SK-N-MC (cell line): ENCODE measurements at places on chromosomes 3 and 15.

GRCh38 chr3:83523470-83524073, 1435.2 kb upstream of the CADM2 start:
- peak; percentile 59 for DNase-seq

- DNase-seq = no peak
These were observed 2.3 kb upstream of the TMEM266 start for GRCh38 chr15:76057332-76058000.

GRCh38 chr3:99878005-99878404, 60.3 kb downstream of the CMSS1 start:
- no peak for DNase-seq

GRCh38 chr3:30644615-30645014, 38.2 kb downstream of the TGFBR2 start:
- no peak for DNase-seq

DNA sequence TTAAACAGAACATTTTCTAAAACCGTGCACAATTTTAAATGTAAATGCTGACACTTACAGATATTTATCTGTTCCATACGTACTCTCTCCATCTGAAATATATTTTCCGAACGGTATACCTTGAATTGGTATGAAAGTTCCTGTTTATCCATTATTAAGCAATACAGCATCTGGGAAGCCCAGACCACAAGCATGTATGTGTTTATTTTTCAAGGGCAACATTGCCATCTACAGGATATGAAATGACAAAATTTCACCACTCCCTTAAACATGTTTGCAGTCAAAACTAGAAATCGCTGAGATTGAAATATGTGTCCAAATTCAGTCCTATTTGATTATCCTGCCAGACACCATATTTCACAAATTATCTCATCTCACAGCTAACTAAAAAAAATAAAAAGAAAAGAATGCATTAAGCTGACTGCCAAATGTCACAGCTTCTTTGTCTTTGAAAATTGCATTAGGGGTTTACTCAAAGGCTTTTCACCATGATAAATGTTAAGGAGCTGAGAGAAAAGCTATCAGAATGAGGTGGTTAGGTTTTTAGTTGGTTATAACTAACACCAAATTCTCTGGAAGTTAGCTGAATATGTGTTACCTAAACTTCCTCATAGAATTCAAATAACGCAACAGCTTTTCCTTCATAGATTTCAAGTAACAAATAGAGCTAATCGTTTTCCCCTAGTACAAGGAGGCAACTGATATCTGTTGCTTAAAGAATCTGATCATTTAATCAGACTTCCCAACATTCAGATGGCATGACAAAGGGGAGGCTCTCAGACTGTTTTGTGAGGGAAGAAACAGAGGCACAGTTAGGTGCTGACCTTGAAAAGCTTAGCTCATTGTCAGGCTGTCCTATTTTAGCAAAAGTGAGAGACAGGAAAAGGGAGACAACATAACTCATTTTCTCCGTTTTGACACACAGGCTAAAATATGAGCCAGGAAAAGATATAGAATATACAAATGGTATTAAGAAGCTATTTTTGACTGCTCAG, 533.1 kb downstream of the TBL1XR1 start:
- DNase-seq = peak; percentile 89

GRCh38 chr3:112381673-112382542, 49.0 kb downstream of the CD200 start:
- no peak for DNase-seq

GRCh38 chr3:37168896-37169295, 5.5 kb downstream of the LRRFIP2 start:
- DNase-seq = no peak

GRCh38 chr3:173411375-173411973, 13.9 kb downstream of the NLGN1 start:
- peak; percentile 57 for DNase-seq

DNA sequence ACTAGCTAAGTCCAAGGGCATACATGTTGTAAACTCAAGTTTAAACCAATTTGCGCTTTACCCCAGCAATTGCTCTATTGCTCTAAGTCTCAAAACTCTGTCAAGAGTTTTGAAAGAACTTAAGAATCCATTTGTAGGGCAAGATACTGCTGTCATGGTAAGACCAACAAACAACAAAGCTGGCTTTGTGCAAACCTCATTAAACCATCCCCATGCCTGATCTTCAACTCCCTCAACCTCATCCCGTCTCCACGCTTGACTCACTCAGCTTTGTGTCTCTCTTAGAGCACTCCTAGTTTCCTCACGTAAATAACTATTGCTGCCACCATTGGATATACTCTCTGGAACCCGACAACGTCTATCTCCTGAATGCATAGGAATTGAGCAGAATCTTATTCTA, 20.6 kb upstream of the ARHGEF26 start:
- DNase-seq = no peak

GRCh38 chr3:197837282-197837681, 46.2 kb downstream of the LRCH3 start:
- DNase-seq = no peak

GRCh38 chr3:178137206-178137605, 399.0 kb upstream of the KCNMB2 start:
- no peak for DNase-seq

DNA sequence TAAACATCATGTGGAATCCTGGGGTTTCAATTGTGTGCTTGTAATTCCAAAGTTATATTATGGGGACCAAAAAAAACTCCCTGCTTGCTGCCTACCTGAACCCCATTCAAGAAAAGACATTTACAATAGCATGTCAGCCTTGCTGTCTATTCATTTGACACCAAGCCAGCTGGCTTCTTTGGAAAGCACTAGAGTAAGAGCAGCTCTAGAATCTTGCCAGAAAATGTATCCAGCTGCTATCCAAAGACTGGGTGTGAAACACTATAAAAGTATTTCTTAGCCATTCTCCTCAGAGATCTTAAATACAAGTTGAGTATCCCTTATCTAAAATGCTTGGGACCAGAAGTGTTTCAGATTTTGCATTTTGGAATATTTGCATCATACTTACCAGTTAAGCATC, 87.4 kb downstream of the RAD18 start:
- no peak for DNase-seq

GRCh38 chr3:178236555-178237277, 299.5 kb upstream of the KCNMB2 start:
- DNase-seq = no peak

- DNase-seq = no peak
These were observed 461.8 kb downstream of the RAP2B start for GRCh38 chr3:153623834-153624233.

DNA sequence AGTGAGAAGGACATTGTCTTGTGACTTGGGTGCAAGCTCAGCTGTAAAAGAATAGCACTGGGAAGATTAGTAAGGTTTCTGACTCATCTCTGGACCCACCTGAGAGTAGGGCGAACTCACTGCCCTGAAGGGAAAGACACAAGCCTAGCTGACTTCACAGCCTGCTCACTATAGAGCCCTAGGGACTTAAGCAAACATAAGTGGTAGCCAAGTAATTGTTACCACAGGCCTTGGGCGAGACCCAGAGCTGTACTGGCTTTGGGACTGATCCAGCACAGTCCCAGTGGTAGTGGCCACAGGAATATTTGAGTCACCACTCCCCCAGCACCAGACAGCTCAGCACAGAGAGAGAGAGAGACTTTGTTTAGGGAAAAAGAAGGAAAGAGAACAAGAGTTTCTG, 429.9 kb downstream of the TBL1XR1 start:
- DNase-seq = no peak

- DNase-seq = no peak
These were observed 303.7 kb upstream of the WNT5A start for GRCh38 chr3:55790596-55791350.

DNA sequence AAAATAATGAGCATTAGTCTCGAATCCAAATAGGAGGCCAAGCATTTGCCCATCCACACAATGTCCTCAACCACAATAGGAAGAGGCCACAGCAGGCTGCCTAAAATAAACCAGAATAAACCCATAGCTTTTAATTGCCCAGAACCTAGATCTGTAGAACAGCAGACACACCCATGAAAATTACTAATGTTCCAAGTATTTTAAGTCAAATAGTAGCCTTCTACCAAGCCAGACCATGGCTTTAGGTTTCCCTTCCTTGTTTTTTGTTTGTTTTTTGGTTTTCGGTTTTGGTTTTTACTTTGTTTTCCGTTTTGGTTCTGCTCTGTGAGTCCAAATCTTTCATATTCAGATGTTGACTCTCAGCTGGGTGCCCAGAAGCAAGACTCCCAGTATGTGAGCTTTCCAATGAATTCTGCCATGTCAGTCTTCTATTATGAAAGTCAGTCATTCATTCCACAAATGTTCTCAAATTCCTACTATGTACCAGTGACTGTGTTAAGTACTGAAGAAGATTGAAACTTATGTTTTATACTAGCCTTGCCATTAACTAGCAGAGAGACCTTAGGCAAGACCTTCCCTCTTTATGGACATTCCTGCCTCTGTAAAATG, 57.8 kb upstream of the BOC start:
- no peak for DNase-seq
